ENCODE measurements at places on chromosomes 3 and 15.

- DNase-seq: no peak
Measured at GRCh38 chr3:100075851-100076730, 38.2 kb downstream of the FILIP1L start.

DNA sequence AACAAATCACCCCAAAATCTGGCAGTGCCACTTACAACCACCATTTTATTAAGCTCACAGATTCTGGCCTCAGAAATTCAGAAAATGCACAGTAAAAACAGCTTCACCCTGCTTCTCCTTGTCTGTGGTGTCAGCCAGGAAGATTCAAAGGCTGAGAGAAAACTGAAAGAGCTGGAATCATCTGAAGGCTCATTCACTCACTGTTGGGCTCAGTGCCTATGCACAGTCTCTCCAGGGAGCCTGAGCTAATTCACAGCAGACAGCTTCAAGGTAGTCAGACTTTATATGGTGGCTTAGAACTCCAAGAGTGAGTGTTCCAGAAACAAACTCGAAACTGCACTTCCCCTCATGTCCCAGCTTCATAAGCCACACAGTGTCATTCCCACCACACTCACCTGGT is 16.5 kb upstream of the PLOD2 start:
- DNase-seq: no peak

DNA sequence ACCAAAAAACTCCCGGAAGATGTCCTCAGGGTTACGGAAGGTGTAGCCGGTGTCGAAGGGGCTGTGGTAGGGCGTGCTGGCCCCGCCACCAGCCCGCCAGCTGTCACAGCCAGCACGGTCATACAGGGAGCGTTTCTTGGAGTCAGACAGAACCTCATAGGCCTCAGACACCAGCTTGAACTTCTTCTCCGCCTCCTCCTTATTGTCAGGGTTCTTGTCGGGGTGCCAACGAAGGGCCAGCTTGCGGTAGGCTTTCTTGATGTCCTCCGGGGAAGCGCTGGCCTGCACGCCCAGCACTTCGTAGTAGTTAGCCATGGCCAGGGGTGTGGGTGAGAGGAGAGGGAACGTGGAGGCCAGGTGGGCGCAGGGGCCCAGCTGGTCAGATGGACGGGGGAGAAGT is 3.8 kb downstream of the DNAJB8 start:
- DNase-seq: no peak

- no peak for DNase-seq
Measured at GRCh38 chr3:172201136-172201869, 161.9 kb downstream of the FNDC3B start.

GRCh38 chr15:66725464-66725785 is 23.4 kb downstream of the SMAD6 start:
- DNase-seq: no peak
